ENCODE measurements at places on chromosomes 5 and 9. TPM values are rescaled to one million over a fixed set of nuclear protein-coding genes. Genes with fewer than 3 reads are reported as not detected.

- H3K27me3 ChIP-seq = peaks cover 10% of the 10 kb centered on the region
- no peak overlapping the region for H3K4me3 ChIP-seq
- no peaks in the 10 kb centered on the region for H3K4me1 ChIP-seq
- H3K27ac ChIP-seq = no peak overlapping the region
Measured at GRCh38 chr5:115050866-115051265, 118.8 kb downstream of the TRIM36 start.

Gene FBP2
- not detected for total RNA-seq

DNA sequence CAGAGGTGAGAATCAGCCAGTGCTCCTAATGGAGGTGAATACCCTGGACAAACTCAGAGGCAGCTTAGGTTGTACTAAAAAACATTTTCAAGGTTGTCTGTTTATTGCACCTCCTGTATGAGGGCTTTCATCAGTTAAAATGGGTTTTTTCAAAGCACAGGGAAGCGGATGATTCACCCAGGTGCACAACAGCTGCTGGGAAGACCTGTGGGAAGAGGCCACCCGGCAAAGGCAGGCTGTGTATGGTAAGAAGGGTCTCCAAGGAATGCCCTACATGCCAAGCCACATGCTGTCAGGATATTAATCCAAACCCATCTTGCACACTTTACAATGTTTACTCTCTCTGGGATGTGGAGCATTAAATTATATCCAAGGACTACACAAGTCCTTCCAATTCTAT is 14.7 kb downstream of the SIL1 start:
- peaks cover 64% of the 10 kb centered on the region for H3K4me1 ChIP-seq
- DNase-seq = no peak
- no peak overlapping the region for H3K4me3 ChIP-seq
- H3K27ac ChIP-seq = no peak overlapping the region
- peaks cover 10% of the 10 kb centered on the region for H3K36me3 ChIP-seq
- H3K27me3 ChIP-seq = no peaks in the 10 kb centered on the region

Gene CACFD1
- total RNA-seq = 45.6 TPM

DNA sequence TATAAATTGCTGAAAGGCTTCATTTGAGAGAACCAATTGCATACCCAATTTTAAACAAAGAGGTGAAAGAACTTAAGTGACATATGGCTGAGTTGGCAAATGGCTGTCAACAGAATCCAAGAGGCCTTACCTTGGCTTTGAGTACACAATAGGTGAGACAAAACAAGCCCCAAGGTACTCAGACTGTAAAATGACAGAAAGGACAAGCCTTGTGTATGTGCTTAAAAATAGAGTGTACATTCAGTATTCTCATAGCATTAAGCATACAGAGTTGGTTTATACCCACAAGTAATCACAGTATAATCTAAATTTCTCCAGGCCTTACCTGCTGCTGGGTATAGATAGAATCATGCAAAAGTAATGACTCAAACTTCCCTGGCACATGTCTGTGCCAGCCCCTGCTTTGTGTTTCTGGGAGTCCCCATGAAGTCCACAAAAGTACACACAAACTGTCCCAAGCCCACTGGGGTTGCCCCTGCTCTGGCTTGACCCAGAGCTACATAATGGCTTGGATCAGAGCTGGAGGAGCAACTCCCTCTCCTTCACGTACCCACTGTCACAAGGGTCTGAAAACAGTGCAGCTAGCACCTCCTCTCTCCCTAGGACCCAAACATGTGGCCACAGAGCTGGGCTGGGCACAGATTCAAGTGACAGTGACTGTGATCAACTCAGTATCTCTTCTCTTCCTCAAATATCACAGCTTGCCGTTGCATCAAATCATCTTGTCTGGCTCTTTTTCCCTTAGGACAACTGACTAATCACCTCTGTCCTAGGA is 250.8 kb downstream of the ENC1 start:
- no peaks in the 10 kb centered on the region for H3K36me3 ChIP-seq
- H3K4me1 ChIP-seq = peaks cover 30% of the 10 kb centered on the region
- H3K27ac ChIP-seq = no peak overlapping the region
- H3K27me3 ChIP-seq = no peaks in the 10 kb centered on the region
- no peak overlapping the region for H3K4me3 ChIP-seq

GRCh38 chr5:5537426-5537825 is 114.9 kb downstream of the ICE1 start:
- DNase-seq = no peak
- peaks cover 6% of the 10 kb centered on the region for H3K27me3 ChIP-seq
- H3K27ac ChIP-seq = no peak overlapping the region
- no peaks in the 10 kb centered on the region for H3K36me3 ChIP-seq
- H3K4me3 ChIP-seq = no peak overlapping the region

DNA sequence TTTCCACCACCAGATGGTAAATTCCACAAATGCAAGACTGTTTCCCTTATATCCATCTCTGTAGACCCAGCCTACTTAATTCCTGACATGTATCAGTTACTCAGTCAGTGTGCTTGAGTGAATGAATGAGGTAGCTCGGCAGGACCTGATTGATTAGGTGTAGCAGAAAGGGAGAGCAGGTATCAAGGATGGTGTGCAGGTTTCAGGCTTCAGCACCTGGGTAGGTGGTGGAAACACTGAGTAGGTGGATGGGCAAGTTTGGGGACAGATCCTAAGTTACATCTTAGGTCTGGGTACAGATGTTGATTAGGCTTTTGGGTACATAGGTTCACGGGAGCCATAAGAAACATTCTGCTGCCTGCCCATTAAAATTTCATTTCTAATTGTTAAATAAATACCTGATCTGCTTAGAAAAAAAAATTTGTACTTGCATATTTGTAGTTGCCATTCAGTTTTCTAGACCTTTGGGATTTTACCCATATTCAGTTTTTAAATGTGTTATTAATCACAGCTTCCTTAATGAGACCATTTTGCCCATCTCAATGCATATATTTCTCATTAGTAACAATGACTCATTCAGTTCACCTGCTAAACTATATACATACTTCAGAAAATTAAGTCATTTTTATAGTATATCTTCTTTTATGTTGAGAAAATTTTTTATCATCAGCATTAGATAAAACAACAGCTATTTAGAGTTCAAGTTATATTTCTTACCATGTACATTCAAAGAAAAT is 111.8 kb downstream of the INIP start:
- no peaks in the 10 kb centered on the region for H3K27me3 ChIP-seq
- H3K36me3 ChIP-seq = no peaks in the 10 kb centered on the region
- H3K4me1 ChIP-seq = peaks cover 3% of the 10 kb centered on the region
- DNase-seq = no peak
- H3K27ac ChIP-seq = no peak overlapping the region
- no peak overlapping the region for H3K4me3 ChIP-seq

DNA sequence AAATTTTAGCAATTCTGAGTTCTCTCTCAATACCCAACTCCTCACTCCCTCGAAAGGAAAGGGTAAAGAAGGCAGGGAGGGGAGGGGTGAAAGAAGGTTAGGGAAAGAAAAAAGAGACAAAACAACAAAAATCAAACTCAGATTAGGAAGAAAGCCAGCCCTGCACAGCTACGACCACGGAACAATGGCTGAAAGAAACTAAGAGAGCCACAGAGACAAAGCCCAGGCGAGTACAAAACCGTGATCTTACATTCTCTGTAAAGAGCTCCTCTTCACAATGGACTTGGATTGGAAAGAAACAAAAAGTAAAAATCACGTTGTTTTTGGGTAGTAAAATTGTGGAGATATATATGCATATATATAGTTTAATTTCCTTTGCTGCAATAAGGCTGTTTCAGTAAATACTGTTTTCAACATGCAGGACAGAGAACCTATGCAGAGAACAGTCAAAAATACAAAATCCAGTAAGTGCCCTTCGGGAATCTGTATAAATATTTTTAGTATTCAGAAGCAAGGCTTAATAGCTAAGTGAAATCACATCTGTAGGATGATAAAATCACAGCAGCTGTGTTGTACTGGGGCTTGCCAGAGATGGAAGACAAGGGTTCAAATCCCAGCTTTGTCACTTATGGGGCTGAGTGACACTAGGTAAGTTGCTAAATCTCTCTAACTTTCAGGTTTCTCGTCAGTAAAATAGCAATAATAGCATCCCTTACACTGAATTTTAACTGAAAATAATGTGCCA is 16.9 kb downstream of the PSMB7 start:
- H3K4me1 ChIP-seq = peaks cover 24% of the 10 kb centered on the region
- no peak for DNase-seq

Gene NEUROG1
- total RNA-seq = 3.7 TPM

Data from type B pancreatic cell (in vitro differentiated cells).